Placental pericyte (primary cell): ENCODE measurements at places on chromosomes 7 and 10. TPM values are rescaled to one million over a fixed set of nuclear protein-coding genes. Genes with fewer than 3 reads are reported as not detected.

The RHEB gene
- 61.1 and 94.1 TPM in 2 replicates for total RNA-seq

The SPDYE5 gene
- total RNA-seq, result not detected in 2 replicates

The THSD7A gene
- 0.44 and 1.0 TPM in 2 replicates for total RNA-seq

The NUTM2A gene
- total RNA-seq, result 0.66 and 0.86 TPM in 2 replicates

The CYP26C1 gene
- total RNA-seq, result 0.14 TPM in 1 of 2 replicates, not detected in the other

The CHRM2 gene
- 7.9 and 20.8 TPM in 2 replicates for total RNA-seq

The LSM8 gene
- 23.4 and 24.9 TPM in 2 replicates for total RNA-seq

The AKR1C8 gene
- not detected in 2 replicates for total RNA-seq

The CDK14 gene
- 16.2 and 33.9 TPM in 2 replicates for total RNA-seq

The PRXL2A gene
- total RNA-seq, result 33.0 and 49.4 TPM in 2 replicates

The ENTPD1 gene
- total RNA-seq, result 1.1 TPM in 1 of 2 replicates, not detected in the other

The OR6V1 gene
- not detected in 2 replicates for total RNA-seq

The DIP2C gene
- total RNA-seq, result 6.6 and 13.5 TPM in 2 replicates

The NPTX2 gene
- under 0.01 and 4.3 TPM in 2 replicates for total RNA-seq
